ENCODE measurements at places on chromosomes 3 and 15.

GRCh38 chr3:30598668-30599545 is 7.5 kb upstream of the TGFBR2 start:
- no peak for DNase-seq

- no peak for DNase-seq
These were observed 12.5 kb downstream of the RASA2 start for GRCh38 chr3:141499284-141499683.

GRCh38 chr3:108388136-108389132 is 92.1 kb downstream of the HHLA2 start:
- no peak for DNase-seq

GRCh38 chr3:113623811-113624210 is 72.6 kb downstream of the USF3 start:
- DNase-seq, result no peak

GRCh38 chr3:150379469-150379868 is 28.6 kb upstream of the TSC22D2 start:
- DNase-seq, result no peak

GRCh38 chr3:11548721-11549131 is 95.0 kb downstream of the VGLL4 start:
- peak; percentile 75 for DNase-seq

DNA sequence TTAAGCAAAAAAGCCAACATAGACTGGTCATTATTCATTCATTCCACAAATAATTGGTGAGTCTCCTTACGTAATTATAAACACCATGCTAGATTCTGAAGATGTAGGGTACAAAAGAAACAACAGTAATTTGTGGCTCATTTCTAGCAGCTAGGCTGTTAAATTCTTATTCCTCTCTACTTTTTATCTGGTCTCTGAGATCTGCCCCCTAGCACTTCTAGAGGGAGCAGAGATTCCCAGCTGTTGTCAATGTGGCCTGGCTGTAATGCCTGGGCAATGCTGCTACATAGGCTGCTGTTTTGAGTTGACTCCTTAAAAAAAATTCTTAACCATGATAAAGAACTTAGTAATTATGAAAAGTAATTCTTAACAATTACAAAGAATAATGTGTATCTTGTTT is 434.9 kb upstream of the THRB start:
- DNase-seq, result no peak

DNA sequence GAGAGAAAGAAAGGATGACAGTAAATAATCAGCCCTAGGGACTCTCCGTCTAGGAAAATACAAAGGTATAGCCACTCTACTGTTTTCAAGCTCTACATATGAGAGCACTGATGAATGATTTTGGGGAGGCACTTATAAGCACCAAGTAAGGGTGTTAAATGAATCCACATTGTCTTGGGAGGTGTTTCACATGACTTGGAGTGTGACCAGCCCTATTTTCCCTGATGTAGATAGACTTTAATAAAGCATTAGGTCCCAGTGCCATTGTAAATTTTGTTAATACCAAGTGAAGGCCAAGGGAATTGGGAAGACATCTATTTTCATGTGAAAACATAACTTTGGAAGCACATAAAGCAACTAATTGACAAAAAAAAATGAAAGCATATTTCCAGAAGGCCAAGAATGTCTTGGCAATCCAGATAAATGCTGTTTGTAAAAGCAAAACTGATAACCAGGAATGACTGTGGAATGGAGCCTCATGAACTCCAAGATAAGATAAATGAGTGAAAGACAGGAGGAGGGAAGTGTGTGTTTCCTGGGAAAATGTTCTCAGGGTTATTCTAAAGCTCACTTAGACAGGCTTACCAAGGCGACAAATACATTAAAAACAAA is 96.0 kb upstream of the MYZAP start:
- no peak for DNase-seq

DNA sequence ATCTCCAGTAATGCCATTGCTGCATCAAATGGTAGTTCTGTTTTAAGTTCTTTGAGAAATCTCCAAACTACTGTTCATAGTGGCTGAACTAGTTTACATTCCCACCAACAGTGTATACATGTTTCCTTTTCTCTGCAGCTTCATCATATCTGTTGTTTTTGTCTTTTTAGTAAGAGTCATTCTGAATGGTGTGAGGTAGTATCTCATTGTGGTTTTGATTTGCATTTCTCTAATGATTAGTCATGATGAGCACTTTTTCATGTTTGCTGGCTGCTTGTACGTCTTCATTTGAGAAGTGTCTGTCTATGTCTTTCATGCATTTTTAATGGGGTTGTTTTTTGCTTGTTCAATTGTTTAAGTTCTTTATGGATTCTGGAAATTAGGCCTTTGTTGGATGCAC is 10.2 kb upstream of the GCSAM start:
- no peak for DNase-seq

GRCh38 chr3:140863580-140864009 is 78.0 kb upstream of the SLC25A36 start:
- peak; percentile 67 for DNase-seq

DNA sequence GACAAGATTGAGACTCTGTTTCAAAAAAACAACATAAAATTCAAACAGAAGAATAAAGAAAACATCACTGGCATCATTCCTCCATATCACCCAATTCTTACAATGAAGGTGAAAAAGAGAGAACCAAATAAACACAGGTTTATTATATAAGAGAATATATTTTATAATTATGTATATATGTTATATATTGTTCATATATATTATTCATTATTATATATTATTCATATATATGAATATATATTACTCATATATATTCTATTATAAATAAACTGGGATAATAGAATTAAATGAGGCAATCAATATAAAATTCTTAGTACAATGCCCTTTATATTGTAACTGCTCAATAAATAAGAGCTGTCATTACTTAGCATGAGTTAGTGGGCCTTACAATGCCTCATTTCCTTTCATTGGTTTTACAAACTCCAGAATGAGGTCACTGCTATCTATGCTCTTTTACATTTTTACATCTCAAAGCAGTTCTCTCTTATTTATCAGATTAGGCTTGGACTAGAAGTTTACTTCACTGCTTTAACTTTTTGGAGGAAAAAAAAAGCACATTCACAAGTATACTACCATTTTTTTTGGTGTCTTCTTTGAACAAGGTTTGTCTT is 135.5 kb upstream of the TTC14 start:
- DNase-seq, result peak; percentile 62

DNA sequence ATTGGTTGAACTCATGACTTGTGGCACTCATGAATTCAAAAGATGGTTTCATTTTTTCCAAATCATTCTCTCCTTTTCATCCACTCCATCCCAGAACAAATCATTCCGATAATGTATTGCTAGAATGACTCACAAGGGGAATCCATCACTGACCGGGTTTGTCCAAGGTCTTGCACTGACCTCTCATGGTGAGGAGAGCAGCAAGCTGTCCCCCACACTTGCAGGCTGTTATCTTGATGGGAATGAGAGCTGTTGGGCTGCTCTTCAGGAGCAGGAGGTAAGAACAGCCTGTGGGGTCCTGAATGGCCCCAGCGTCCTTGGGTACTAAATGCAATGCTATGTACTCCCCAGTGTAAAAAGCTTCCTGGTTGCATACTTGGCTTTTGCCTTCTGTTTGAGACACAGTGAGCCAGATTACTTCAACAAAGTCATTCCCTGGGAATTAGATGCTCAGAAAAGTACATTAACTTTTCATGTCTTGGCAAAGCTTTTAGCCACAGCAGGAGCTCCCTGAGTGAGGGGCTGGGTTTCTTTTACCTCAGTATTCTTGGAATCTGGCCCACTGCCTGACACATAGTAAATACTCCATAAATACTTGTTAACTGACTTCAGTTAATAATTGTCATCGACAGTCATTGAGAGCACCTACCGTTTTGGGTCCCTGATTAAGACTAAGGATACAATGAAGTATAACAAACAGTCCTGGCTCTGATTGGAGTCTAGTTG is 24.1 kb downstream of the CCNL1 start:
- no peak for DNase-seq

All from lung microvascular endothelial cell (primary cell).